Kidney tubule cell (primary cell): ENCODE measurements at places on chromosomes 2 and 18.

DNA sequence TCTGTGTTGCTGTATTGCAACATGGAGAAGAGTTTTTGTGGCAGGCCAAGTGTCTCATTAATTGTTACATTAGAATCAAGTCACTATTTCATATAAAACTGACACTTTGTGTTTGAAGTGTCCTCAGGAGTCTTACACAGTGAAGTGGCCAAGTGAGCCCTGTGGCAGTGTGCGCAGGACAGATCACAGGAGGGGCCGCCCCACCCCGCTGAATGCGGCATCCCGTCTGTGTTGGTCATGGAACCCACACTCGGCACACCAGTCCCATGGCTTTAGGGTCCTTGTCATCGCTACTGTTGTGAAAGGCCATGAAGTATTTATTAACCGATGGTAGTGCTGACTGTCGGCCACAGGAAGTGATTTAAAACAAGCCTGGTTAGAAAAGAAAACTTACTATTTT lies 144.7 kb upstream of the NFATC1 start:
- DNase-seq: peak; percentile 24

GRCh38 chr2:70226781-70227180 lies 21.6 kb downstream of the TIA1 start:
- DNase-seq: no peak

DNA sequence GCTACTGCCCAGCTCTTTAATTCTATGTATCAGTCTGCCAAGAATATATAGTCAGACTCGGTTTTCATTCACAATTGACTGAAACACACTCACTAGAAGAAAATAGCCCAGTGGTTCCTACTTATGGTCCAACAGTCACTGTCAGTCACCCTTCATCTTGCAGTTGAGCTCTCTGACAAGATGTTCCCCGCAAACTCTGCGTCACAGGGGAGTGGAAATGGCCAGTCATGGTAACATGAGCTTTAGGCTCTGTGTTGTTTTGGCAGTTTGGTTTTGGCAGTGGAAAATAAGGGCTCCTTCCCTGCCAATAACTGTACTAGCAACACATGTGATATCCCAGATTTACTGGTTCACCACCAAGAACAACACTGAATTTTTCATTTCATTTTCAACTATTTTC lies 122.5 kb downstream of the PRPF40A start:
- DNase-seq: no peak

GRCh38 chr2:182355815-182356214 lies 71.0 kb downstream of the PDE1A start:
- DNase-seq: no peak

DNA sequence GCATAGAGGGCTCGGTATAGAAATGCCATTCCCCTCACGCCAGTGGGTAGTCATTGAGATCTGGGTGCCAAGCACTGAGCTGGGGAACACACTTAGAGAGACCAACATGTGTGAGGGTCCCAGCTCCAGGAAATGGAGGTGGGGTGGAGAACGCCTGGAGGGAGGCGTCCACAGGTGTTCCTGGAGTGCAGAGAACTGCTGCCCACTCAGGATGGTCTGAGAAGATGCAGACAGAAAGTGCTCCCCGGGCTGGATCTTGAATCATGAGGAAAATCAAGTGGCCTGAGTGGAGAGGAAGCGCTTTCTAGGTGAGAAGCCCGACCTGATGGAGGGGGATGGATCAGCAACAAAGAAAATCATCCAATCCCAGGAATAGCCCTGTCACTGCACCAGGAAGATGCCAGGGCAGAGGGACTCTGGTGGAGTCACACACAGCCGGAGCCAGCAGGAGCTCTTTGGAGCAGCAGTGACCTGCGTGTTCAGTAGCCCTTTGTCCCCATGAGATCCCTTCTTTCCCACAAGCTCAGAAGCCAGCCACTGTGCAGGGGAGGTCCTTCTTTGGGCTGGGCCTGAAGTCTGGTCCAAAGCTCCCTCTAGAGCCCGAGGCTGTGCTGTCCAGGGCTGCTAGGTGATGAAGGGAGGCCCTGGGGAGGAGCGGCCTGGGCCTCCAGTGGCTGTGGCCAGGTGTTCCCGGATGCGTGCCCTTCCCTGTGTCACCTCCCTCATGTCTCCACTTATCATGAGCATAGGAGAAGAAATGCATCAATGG lies 112.3 kb downstream of the RNF144A start:
- no peak for DNase-seq

DNA sequence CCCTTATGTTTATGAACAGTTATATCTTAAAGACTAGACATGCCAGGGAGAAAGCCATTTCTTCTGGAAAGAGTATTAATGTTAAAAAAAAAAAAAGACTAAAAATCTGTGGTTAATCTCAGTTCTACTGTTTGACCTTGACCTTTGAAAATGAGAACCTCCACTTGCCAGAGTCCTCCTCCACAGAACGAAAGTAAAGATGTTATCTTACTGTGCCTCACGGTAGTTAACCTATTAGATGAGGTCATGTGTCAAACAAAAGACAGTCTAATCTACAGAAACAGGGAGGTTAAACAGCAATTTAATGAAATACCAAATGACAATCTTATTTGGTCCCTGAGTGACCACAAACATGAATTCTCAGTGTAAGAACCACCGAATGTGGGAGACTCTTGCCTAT lies 51.2 kb downstream of the SLC14A2 start:
- DNase-seq: no peak

DNA sequence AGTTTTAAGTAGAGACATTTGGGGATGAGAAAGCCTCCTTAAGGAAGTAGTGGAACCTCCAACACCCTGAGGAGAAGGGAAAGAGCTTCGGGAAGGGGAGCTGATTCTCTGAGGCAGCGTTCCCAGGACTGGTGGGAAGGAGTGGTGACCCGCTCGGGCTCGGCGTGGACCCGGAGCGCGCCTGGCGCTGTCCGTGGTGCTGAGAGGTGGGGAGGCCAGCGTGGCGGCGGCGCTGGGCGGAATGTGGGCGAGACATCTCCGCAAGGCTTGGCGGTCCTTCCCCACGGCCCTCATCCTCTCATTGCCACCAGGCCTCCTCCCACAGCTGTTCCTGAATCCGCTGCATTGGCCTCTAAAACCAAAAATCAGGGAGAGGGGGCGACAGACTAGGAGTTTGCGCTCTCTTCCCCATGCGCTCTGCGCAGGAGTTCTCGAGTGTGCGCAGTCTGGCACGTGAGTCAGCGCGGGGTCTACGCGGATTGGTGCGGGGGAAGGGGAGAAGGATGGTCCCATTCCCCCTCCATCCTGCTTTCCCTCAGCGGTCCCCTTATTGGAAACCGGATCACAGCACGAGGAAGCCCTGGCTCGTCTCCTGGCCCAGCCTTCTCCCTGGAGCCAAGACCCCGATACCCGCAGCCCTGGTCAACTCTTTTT lies 857 bp downstream of the RESP18 start:
- DNase-seq: no peak

DNA sequence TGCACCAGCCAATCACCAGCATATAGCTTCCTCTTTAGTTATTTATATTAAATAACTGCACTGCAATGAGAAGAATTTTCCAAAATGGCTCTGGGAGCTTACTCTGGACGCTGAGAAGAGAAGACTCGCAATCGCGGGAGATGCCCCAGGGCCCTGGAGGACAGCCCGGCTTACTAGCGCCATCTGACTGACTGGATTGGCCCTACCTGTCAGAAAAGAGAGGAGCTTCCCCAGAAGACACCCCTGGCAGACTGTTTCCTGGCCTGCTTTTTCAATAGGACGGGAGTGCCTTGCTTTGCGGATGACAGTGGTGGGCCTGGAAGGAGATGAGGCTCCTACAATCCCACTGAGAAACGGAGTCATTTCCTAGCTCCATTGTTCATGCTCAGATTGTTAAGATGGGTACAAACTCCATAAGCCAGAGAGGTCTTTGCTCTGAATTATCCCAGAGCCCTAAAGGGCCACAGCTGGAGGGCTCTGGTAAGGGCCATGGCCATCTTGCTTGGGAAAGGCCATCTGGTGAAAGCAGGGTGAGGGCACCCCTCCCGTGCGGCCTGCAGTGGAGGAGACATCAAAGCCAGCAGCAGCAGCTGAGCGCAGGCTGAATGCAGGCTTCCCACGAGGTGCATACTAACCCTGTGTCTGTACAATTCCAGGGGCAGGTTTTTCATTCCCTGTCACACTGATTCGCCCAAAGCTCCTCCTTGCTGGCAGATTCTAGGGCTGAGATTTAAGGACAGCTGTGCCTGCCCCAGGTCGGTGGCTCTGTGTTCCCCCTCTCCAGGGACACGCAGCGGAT lies 92.1 kb downstream of the GALR1 start:
- no peak for DNase-seq

DNA sequence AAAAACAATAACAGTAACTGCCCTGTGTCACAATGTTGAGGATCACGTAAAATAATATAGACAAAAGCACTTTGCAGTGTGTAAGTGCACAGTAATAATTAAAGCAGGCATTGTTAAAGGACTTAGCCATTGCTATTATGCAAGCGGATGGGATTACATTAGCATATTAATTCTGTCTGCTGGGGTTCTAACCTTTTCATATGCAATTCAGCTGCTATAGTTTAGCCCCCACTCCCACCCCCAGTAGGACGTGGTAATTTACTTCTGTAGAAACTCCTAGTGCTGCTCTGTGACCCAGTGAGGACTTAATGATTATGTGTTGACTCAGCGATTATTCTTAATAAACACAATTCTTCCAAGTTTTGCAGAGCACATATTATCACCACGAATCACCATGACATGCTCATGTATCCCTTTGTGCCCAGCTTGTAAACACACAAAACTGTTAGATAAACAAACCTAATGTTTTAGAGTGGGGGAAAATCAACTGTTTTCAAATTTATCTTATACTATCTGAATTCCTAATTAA lies 5.1 kb upstream of the ADAM23 start:
- DNase-seq: no peak

DNA sequence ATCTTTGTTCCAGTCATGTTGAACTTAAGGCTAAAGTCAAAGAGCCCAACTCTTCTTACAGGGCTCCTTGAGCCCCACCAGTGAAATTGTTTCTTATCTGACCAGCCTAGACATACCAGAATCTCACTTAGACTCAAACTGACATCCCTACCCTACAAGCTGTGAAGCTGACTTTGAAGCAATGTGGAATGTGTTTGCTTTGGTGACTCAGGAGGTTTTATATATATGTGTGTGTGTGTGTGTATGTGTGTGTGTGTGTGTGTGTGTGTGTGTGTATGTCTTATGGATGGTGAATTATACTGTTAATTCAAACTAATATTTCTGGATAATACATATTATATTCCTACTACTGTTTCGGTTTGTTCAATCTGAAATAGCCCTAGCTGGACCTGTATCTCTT lies 67.3 kb downstream of the CAMKMT start:
- DNase-seq: peak; percentile 27

- no peak for DNase-seq
Observed at GRCh38 chr18:48649231-48649630, 110.4 kb downstream of the CTIF start.

GRCh38 chr2:128513116-128513960 lies 194.7 kb upstream of the HS6ST1 start:
- no peak for DNase-seq

GRCh38 chr18:35588995-35589394 lies 7.5 kb downstream of the GALNT1 start:
- no peak for DNase-seq

DNA sequence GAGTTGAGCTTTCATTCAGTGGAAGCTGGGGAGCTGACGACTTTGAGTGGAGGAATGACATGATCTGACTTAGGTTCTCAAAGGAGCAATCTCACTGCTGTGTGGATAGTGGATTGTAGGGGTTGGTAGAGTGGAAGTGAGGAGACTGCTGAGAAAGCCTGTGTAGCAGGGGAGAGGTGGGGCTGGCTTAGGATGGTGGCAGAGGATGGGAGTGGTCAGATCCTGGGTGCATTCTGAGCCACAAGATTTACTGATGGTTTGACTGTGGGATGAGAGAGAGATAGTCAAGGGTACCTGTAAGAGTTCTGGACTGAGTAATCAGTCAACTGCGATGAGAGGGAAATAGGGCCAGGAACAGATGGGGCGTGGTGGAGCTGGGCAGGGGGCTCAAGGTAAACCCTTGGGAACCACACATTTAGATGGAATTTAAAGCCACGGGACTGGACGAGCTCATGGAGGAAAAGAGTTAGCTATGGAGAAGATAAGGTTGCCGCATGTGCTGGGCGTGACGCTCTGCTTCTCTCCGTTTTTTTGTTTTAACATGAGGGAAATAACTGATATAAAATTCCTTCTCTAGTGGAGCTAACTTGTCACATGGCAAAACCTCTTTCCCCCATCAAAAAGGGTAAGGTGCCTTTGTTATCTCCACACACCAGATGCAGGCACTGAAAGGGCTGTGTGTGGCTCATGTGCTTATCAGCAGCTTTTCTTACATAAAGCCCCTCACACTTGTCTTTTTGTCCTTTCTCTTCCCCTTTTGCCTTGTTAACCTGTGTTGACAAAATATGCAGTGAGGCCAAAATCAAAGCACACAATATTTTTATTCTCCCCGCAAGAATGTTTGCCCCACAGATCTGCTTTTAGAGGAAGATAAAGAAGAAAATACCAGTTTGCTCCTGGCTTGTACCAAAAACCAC lies 379.8 kb downstream of the TSN start:
- DNase-seq: no peak

DNA sequence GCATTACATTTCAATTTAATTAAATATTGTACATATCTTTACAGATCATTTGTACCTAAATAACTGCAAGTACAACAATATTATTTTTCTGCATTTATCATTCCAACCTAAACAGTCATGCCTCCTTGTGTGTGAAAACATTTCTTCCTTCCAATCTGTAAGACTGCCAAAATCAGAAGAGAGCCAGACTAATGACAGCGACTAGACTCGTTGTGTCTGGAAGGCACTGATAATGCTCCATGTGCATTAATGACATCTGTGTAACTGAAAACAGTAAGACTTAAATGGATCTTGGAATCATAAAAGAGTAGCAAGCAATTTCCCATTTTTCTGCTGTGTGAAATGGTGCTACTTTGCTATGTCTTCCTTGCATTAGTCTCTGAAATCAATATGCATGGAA lies 278.0 kb upstream of the DSEL start:
- DNase-seq: no peak

DNA sequence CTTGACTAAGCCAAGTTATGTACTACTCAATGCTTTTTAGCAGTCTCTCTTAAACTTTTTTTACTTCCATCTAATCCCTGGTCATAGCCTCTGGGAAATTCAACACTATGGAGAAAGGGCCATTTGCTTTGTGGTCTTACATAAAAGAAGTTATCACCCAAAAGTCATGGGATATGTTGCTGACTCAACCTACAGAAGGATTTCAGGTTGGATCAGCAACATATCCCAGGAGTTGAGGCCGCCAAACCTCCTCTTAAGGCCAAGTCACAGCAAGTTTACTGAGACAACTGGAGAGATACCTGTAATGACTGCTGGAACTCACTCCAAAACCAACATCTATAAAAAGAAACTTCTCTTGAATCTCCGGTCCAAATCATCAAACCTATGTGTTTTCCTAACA lies 141.1 kb downstream of the IRS1 start:
- no peak for DNase-seq
